ENCODE measurements at places on chromosomes 11 and 22.

DNA sequence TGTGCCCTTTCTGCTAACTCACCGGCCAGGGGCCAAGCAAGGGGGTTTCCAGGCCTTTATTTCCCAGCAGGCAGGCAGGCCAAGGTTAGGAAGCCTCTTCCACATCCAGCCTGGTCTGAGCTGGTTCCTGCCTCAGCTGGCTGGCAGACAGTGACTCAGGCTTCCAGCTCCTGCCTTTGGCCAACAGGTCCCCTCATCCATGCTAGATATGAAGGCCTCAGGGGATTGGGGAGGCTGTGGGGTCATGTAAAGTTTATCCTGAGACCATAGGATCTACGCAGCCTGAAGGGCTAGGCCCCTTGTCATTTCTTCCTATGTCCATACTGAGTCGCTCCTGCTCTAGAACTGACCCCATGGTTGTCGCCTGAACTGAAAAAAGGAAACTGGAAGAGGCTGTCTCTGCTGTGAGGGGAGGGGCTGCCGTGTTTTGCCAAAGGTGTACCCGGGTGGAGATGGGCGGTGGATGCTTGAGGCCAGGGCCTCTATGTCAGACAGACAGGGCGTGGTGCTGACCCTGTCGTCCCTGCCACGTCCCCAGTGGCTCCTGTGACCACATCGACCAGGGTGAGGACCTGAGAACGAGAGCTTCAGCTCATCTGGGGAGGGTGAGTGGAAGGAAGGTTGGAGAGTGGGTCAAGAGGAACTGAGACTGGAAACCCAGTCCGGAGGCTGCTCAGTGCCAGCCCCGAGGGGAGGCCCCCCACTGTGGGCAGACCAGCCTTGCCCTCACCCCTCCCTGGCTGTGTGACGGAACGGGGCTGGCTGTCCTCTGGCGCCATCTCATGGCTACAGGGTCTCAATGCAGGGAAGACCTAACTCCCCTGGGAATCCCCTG, 17.0 kb downstream of the P2RY6 start:
- DNase-seq: peak; percentile 85

GRCh38 chr22:45698094-45698493, 26.5 kb downstream of the ATXN10 start:
- no peak for DNase-seq

GRCh38 chr11:64859542-64860414, 15.3 kb upstream of the CDC42BPG start:
- DNase-seq: no peak

GRCh38 chr11:119338965-119339588, 1.6 kb downstream of the C1QTNF5 start:
- DNase-seq: no peak

DNA sequence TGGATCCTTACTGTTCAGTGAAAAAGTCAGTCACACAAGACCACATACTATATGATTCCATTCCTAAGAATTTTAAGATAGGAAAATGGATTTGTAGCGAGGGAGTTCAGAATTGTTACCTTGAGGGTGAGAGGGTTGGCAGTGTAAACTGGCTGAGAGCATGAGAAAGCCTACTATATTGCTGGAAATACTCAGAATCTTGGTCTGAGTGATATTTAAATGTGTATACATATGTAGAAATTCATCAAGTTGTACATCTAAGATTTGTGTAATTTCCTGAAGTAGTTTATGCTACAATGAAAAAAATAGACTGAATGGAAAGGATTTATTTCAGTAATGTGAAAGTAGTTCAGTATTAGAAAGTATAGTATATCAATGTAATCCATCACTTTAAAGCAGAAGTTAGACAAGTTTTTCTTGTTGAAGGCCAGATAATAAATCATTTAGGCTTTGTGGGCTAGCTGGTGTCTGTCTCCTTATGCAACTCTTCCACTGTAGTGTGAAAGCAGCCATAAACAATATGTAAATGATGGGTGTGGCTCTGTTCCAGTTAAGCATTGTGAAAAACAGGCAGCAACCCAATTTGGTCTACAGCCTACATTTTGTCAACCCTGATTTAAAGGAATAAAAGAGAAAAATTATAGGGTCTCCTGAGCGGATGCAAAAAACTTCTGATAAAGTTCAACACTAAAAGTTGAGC, 127.2 kb upstream of the THY1 start:
- no peak for DNase-seq

GRCh38 chr22:37304595-37305343, 22.5 kb downstream of the CYTH4 start:
- no peak for DNase-seq

DNA sequence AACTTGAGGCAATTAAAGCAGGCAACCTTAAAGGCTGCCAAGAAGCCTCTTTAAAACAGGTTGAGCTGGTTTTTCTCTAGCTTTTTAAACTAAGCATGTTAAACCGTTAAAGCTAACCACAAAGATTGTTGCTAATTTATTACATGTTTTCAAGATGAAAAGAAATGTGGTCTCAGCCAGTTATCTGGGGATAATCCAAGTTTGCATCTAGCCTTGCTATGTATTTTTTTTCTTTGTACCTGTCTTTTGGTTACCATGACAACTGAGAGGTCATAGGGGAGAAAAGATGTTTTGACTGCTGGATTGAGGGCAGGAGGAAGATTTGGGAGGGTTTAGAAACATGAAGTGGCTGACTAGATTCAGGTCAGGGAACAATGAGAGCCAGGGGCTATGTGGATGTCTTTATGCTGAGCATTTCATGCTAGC, 19.2 kb upstream of the PGM2L1 start:
- DNase-seq: no peak

GRCh38 chr11:44065161-44065661, 859 bp upstream of the ACCS start:
- no peak for DNase-seq

- DNase-seq: peak; percentile 46
Measured at GRCh38 chr11:58301576-58301975, 33.5 kb upstream of the OR10W1 start.

GRCh38 chr11:134331354-134332188, at the start of gene GLB1L2:
GLB1L2 (plus strand) TSS chr11:134331988; CDS start chr11:134332062, 74 bp downstream.
- DNase-seq: peak; percentile 84

Measured in AG08396 (cell line).